Brain (organoid and tissue), 16 donors: ENCODE measurements at places on chromosomes 2 and 18. TPM values are rescaled to one million over a fixed set of nuclear protein-coding genes. Genes with fewer than 3 reads are reported as not detected.

- DNase-seq = no peak
Observed at GRCh38 chr2:96340493-96341414, 5.2 kb downstream of the NCAPH start.

DNA sequence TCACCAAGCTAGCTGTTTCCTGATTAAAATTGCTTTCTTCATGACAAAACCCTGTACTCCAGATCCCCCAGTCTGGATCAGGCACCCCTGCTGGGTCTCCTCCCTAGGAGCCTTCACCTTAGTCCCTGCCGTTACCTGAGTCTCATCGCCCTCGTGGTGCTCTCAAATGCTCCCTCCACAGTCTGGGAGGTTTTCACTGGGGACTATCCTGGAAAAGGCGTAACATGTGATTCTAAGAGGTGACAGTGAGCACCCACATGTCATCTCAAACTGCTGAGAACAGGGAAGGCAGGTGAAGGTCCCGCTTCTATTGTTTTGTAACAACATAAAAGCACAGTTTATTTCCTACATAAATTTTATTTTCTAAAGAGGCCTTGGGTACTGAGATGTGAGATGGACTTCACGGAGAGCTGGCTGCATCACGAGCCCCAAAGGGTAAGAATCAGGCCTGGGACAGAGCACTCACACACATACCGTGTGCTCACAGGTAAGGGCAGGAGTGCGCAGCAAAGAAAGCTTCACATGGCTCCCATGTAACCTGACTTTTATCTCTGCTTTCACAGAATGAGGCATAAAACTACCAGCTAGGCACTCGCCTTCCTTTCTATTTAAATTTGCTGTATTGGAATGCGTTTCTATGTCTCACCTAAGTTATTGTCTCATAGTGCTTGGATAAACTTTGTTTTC lies 531.5 kb downstream of the RNF144A start:
- DNase-seq = no peak

DNA sequence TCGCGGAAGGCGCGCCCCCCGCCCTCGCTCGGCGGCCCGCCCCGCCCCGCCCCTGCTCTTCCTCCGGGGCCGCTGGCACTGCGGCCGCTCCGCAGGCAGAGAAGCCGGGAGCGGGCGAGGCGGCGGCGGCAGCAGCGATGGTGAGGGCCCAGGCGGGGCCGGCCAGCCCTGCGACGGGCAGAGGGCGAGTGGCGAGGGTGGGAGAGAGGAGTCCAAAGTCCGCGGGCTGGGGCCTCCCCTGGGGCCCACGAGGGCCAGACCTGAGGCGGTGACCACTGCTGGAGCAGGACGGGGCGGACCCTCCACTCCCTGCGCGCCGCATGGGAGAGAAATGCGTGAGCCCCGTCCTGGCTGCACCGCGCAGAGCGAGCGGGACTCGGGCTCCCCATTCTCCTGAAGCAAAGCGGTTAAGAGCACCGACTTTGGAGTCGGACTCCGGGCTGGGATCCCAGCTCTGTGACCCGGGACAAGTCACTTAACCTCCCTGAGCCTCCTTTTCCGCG lies at the start of gene VAMP5:
VAMP5 (plus strand) TSS at position 78 of the 503 bp plus-strand sequence; CDS start at position 138, 60 bp downstream.
- DNase-seq = no peak

DNA sequence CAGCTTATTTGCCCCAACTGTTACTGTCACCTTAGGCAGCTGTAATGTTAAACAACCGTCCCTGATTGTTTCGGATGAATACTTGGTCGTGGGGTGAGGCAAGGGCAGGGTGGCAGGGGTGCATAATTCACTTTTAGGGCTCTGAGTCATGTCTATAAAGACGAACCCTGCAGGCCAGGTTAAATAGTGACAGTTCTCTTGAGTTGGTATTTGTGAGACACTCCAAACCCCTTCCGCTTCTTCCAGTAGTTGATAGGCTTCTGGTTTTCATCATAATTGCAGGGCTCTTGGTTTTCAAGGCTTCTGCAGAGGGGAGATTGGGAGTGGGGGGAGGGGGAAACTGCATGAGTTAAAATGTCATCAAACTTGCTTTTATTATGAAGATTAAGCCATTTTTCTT lies 97.2 kb upstream of the TSPYL6 start:
- DNase-seq = no peak

DNA sequence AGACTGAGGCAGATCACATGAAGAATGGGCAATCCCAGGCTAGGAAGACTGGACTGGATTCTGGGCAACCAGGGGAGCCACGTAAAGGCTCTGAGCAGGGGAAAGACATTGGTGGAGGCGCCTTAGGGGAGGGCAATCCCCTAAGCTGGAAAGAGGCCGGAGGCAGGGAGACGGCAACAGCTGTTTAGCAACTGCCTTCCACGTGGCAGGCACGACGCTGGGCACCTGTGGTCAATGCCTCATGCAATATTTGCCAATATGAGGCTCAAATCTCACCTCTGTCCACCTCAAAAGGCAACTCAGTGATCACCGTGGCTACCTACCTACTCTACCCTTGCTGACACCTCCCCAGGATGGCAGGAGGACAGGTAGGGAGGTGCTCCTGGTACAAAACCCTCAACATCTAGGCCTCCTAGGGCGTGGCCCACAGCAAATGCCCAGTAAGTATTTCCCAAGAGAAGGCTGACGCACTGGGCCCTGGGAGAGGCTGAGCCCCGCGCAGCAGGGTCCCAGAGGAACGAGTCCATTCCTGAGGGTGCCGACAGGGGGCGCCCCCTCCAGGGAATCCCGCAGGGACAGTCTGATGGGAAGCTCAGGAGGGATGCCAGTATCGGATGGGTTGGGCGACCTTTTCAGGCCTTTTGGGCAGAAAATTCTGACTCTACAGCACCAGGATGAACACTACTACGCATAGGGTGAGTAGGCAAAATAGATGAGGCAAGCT lies 8.9 kb downstream of the BOLA3 start:
- DNase-seq = no peak

DNA sequence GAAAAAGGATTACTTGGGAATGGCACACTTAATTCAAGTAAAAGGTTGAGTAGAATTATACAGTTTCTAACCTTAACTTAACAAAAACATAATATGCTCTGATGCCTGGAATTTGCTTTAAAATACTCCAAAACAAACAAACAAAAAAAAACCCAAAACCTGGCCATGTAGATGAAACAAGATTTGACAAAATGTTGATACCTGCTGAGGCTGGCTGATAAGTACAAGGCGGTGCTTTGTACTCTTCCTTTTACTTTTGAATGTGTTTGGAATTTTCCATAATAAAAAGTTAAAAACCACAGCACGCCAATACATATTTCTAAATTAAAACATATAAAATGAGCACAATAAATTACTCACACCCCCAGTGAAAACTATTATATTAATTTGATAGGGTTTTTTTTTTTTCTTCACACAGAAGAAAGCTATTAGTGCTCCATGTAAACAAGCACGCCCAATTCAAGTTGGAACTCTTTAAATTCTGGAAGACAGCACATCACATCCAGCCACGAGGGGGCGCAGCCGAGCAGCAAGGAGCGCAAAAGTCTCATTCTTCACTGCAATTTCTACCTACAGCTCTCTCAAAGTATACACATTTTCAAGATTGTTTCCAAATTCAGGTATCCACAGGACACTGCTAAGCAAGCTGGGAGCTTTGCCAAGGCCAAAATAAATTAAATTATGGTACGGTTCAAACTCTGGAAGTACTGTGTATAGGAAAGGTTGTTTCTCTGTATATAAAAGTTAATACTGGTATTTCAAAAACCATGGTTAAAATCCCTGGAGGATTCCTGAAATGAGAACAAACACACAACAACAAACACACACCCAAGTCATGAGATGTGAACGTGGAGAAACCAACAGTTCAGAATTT lies 7.5 kb downstream of the SERTAD2 start:
- peak; percentile 92 for DNase-seq

- DNase-seq = no peak
Observed at GRCh38 chr2:237218756-237219155, 133.1 kb downstream of the COPS8 start.

DNA sequence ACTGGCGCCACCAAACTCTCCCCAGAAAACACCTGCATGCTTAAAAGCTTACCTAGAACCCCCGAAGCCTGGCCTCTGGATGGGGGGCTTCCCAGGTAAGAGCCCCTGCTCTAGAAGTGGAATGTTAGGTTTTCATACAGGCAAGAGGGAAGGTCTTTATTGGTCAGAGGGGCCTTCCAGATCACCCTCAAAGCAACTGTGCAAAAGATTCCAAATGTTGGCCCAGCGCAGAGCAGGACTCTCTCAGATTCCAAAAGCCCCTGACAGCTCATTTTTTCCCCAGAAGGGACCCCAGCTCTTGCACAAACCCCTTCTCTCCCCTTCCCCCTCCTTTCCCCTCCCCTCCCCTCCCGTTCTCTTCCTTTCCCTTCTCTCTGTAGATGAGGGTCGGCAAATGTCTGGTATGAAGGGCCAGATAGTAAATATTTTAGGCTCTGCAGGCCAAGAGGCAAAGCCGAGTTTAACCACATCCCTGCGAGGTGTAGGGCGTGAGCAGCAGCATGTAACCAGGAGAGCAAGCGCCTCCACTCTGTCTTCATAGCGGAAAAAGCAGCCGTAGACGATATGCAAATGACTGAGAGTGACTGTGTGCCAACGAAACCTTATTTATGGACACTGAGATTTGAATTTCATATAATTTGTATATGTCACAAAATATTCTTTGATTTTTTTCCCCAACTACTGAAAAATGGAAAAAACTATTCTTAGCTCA lies 116.9 kb downstream of the SMAD7 start:
- DNase-seq = no peak

DNA sequence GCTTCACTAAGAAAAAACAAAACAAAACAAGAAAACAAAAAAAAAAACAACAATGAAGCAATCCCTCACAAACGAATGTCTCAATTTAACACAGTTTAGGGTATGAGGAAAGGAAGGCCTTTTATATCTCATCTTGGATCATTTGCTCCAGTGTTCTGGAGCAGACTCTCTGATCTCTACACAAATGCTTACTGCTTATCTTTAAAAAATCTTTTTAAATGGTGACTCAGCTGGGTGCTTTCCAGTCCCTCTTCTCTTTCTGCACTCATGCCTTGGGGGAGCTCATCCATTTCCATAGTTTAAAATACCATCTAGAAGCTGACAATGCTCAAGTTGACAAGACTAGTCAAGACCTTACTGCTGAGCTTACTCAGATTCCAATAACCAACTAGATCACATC lies 56.2 kb downstream of the ETAA1 start:
- DNase-seq = no peak

GRCh38 chr2:100814453-100814852 lies 5.5 kb upstream of the NPAS2 start:
- DNase-seq = no peak

GRCh38 chr2:66694087-66694860 lies 259.3 kb downstream of the MEIS1 start:
- no peak for DNase-seq

GRCh38 chr2:220892018-220892634 lies 680.0 kb downstream of the EPHA4 start:
- peak; percentile 6 for DNase-seq

- no peak for DNase-seq
Observed at GRCh38 chr2:216059233-216059834, 22.3 kb downstream of the PECR start.

GRCh38 chr2:177828557-177828956 lies 244.0 kb downstream of the PDE11A start:
- DNase-seq = no peak

- DNase-seq = no peak
Observed at GRCh38 chr2:116162395-116162794, 1652.1 kb upstream of the DDX18 start.

DNA sequence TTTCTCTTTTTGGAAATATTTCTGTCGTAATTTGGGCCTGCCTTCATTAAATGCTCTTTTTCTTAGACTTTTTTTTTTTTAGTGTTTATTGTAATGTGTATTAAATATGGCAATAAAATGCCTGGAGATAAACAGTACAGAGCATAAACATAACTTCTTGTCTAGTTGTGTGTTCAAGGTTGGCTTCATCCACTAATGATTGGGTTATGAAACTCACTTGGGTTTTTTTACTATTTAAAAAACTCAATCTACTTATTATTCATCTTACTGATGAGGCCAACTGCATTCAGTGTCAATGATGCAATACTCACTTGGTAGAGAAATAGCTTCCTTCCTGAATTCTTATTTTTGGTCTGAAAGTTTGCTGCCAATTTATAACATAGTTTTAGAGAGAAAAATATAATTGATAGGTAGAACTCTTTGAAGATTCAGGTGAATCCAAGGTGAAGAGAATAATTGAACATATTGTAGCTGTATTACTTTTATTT lies 144.2 kb upstream of the NABP1 start:
- no peak for DNase-seq

DNA sequence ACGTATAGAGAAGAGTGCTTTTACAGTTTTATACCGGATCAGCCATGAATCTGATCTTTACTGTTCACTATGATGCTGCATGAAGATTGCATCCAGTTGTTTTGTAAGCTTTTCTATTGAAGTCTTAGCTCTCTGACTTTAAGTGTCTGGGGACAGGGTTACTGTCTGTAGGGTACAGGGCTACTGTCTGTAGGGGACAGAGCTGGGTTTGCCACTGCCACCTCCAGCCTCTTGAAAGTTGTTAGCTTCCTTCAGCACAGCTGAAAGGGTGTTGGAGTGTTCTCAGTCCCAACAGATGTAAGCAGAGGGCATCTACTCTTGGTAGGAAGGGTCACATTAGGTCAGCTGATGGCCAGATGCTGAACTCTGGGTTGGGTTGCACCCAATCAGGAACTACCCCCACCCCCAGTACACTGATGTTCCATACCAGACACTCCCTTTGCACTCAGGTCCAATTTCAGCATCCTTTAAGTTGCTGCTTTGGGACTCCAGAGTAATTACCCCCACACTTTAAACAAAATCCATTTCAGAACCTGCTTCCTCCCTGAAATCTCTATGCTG lies 58.0 kb downstream of the MYL12B start:
- no peak for DNase-seq

DNA sequence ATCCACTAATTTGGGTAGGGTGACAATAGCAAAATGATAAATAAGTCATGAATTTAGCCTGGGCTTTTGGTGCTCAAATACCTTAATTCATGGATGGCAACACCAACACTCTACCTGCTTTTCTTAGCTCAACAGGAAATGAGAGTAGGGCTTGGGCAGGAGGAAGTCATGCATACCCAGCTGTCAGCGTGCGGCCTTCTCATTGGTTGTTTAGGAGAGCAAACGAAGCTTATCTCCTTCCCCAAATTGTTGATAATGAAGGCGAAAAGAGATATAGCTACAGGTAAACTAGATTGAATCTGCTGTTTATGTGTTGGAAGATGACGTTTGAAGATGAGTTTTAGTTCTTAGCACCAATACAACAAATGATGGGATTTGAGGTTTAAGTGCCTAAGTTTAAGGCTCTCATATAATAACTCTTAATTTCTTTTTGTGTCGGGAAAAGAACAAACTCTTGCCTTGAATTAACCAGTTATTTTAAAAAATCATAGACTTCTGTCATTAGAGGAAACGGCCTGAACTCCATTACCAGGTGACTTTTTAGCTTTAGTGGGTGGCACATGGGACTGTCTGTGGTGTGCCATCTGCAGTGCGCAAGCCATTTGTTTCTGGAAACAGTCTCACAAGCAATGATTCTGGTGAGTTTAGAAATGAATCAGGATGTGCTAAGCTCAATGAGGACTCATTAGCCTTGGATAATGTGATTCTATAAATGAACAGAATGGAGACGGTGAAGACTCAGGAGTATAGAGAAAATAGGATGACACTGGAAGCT lies 19.8 kb downstream of the MAP4K4 start:
- no peak for DNase-seq

The CHST10 gene
- 15.6 TPM for polyA plus RNA-seq

The SCN7A gene
- 0.08 TPM for polyA plus RNA-seq

The OSR1 gene
- 0.44 TPM for polyA plus RNA-seq

The SERPINB10 gene
- not detected for polyA plus RNA-seq

The POTEC gene
- not detected for polyA plus RNA-seq

The PSME4 gene
- 9.4 TPM for polyA plus RNA-seq

The DSG1 gene
- polyA plus RNA-seq = 0.05 TPM

The CCDC141 gene
- polyA plus RNA-seq = not detected

The HOXD10 gene
- 17.2 TPM for polyA plus RNA-seq

The EN1 gene
- polyA plus RNA-seq = not detected

The FBLN7 gene
- 32.4 TPM for polyA plus RNA-seq

The KRTCAP3 gene
- polyA plus RNA-seq = 14.7 TPM
